ENCODE measurements at places on chromosomes 5 and 9. TPM values are rescaled to one million over a fixed set of nuclear protein-coding genes. Genes with fewer than 3 reads are reported as not detected.

MEGF9 gene
- 71.1 TPM for total RNA-seq

TMEM252 gene
- total RNA-seq: 0.30 TPM

IL7R gene
- 168 TPM for total RNA-seq

DNA sequence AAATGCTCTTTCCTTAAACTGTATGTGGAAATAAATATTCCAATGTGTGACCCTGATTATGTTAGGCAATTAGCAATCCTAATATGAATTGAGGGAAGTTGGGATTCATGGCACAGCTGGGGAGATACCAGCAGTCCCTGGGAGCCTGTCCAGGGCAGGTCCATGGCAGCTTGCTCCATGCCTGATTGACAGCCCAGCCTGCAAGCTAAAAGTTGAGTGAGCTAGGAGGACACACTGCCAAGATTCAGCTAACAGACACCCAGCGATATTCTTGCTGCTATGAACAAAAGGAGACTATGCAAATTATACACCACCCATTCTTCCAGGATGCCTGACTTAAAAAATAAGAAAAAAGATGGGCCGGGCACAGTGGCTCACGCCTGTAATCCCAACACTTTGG lies 6.2 kb downstream of the TGFBI start:
- peaks cover 5% of the 10 kb centered on the region for H3K36me3 ChIP-seq
- H3K4me1 ChIP-seq: peaks cover 52% of the 10 kb centered on the region
- no peak overlapping the region for H3K27ac ChIP-seq
- H3K27me3 ChIP-seq: no peaks in the 10 kb centered on the region
- DNase-seq: no peak

DNA sequence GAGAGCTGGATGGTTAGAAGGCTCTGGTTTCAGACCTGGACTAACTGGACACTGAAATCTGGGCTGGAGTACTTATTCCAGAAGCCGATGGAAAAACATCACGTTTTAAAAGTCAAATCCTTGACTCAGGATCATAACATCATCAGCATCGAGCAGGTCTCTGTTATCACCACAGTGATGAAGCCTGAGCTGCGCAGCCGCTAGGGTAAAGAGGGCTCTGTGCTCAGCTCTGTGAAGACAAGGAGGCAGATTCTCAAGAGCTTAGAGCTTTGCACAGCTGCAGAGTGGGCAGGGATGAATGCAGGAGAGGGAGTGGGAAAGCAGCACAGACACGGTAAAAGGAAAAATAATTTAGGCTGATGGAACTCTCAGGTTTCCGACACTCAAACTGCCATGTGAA lies 208.8 kb upstream of the TAS2R1 start:
- H3K4me1 ChIP-seq: no peaks in the 10 kb centered on the region
- no peak overlapping the region for H3K27ac ChIP-seq
- no peak for DNase-seq
- H3K4me3 ChIP-seq: no peak overlapping the region
- H3K36me3 ChIP-seq: no peaks in the 10 kb centered on the region
- no peaks in the 10 kb centered on the region for H3K27me3 ChIP-seq

DNA sequence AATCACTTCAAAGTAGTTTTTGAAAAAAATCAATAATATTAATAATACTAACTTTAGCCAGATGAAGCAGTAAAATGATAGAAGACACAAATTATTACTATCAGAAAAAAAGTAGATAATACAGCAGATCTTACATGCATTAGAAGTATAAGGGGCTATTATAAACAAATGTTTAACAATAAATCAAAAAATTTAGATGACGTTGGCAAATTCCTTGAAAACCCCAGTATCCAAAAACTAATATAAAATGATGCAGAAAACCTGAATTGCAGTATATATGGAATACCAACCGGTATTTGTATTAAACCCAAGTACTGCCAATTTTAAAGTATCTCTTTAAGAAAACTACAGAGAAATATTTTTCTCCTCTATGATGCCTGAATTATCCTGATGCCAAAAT lies 573.3 kb upstream of the CTNND2 start:
- no peak for DNase-seq
- no peaks in the 10 kb centered on the region for H3K27me3 ChIP-seq
- no peak overlapping the region for H3K4me3 ChIP-seq

DNA sequence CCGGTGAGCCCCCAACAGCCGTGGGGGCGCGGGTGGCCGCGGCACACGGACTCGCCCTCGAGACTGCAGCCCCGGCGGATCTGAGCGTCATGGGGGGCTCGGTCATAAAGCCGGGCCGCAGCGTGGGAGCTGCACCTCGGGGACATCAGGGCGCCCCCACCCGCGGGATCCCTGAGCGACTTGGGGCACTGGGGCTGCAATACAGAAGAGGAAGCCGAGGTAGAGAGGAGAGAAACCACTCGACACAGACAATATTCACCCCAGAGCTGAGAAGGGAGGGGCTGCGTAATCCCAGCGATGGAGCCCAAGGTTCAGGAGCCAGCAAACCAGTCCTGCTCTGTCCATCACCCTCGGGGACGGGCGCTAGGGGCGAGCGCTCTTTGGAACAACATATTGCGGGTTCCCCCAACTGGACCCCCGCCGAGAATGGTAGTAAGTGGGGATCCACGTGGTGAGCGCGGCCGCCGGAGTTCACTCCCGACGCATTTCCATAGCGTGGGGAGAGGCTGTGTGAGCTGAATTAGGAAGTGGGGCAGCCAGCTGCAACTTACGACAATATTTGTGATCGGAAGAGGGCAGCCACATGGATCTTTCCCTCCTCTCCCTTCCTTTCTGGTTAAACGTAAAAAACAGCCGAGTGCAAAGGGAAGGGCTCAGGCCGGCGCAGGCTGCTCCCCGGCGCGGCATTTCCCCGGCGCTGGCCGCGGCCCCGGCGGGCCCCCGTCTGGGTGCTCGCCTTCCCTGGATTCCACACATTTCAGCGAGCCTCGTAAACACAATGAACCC lies 9.9 kb downstream of the PTCH1 start:
- H3K36me3 ChIP-seq: no peaks in the 10 kb centered on the region
- H3K27me3 ChIP-seq: no peaks in the 10 kb centered on the region
- peak overlapping the region; percentile 86 for H3K27ac ChIP-seq
- no peak for DNase-seq

DNA sequence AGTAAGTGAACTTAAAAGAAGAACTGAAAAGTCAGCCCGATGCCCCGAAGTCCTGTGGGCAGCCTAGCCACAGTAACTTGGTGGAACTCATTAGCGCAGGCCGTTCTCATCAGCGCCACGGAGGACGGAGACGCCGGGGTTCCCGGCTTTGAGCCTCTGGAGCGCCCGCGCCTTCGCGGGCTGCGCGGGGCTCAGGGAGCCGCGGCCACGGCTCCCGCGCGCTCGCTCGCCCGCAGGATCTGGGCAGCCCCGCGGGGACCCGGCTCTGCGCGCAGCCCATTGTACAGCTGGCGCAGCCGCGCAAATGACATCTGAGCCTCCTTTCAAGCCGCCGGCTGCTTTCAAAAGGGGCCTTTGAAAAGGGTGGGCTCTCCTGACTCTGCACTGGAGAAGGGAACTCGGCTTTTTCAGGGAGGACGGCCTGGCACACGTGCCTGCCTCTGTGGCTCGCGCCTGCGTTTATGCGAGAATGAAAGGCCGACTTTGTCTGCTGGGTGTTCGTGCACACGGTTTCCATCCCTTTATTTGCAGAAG lies 40.7 kb downstream of the TLR4 start:
- peak; percentile 46 for DNase-seq
- no peak overlapping the region for H3K27ac ChIP-seq
- peak overlapping the region; percentile 43 for H3K4me3 ChIP-seq
- no peaks in the 10 kb centered on the region for H3K36me3 ChIP-seq

GRCh38 chr5:174829511-174829864 lies 105.1 kb downstream of the MSX2 start:
- H3K4me1 ChIP-seq: no peaks in the 10 kb centered on the region
- no peak for DNase-seq
- no peak overlapping the region for H3K27ac ChIP-seq
- H3K36me3 ChIP-seq: no peaks in the 10 kb centered on the region

GRCh38 chr9:15433661-15434060 lies 11.0 kb downstream of the SNAPC3 start:
- no peak for DNase-seq
- peaks cover 19% of the 10 kb centered on the region for H3K4me1 ChIP-seq
- no peak overlapping the region for H3K27ac ChIP-seq
- H3K27me3 ChIP-seq: no peaks in the 10 kb centered on the region
- H3K36me3 ChIP-seq: peaks cover 52% of the 10 kb centered on the region
- no peak overlapping the region for H3K4me3 ChIP-seq

DNA sequence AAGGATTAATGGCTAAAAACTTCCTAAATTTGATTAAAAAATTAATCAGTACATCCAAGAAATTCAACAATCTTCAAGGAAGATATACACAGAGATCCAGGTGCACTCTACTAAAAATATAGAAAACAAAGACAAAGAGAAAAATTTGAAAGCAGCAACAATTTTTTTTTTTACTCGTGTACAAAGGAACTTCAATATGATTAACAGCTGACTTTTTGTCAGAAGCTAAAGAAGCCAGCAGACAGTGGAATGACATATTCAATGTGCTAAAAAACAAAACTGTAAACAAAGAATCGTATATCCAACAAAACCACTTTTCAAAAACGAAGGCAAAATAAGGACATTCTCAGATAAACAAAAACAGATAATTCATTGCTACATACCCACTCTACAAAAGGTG lies 234.6 kb downstream of the FSTL4 start:
- no peaks in the 10 kb centered on the region for H3K27me3 ChIP-seq
- DNase-seq: no peak
- H3K4me3 ChIP-seq: no peak overlapping the region

GRCh38 chr5:51394609-51395008 lies 11.4 kb downstream of the ISL1 start:
- no peak for DNase-seq
- no peak overlapping the region for H3K4me3 ChIP-seq
- H3K27me3 ChIP-seq: peaks cover 86% of the 10 kb centered on the region
- H3K4me1 ChIP-seq: peaks cover 7% of the 10 kb centered on the region

GRCh38 chr5:64690417-64691151 lies at the start of gene SHISAL2B:
TSS of gene SHISAL2B (plus strand) at chr5:64690503. CDS start at chr5:64690624, 121 bp downstream.
- peak; percentile 43 for DNase-seq
- peak within 1 kb of the TSS; percentile 26 for H3K4me3 ChIP-seq
- peaks cover 31% of the 10 kb centered on the region for H3K27me3 ChIP-seq
- H3K27ac ChIP-seq: no peak within 1 kb of the TSS
- peaks cover 8% of the 10 kb centered on the region for H3K4me1 ChIP-seq

- no peaks in the 10 kb centered on the region for H3K36me3 ChIP-seq
- DNase-seq: no peak
- no peak overlapping the region for H3K4me3 ChIP-seq
Measured at GRCh38 chr9:84501587-84501986, 161.0 kb upstream of the SLC28A3 start.

DNA sequence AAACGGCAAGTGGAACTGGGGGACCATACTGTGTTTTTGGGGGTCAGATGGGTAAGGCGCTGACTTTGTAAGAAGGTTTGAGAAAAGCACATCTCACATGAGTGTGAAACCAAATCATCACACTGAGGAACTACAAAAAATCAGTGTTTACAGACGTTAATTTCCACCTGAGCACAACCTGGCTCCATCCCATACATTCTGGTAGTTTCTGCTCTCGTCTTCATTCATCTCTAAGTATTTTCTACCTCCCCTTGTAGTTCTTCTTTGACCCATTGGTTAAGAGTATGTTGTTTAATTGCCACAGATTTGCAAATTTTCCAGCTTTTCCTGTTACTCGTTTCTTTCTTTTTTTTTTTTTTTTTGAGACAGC lies 8.9 kb upstream of the DPP7 start:
- no peak overlapping the region for H3K27ac ChIP-seq
- H3K36me3 ChIP-seq: no peaks in the 10 kb centered on the region
- no peak overlapping the region for H3K4me3 ChIP-seq
- H3K27me3 ChIP-seq: no peaks in the 10 kb centered on the region
